ENCODE measurements at places on chromosomes 12 and 14. TPM values are rescaled to one million over a fixed set of nuclear protein-coding genes. Genes with fewer than 3 reads are reported as not detected.

Gene OTX2
- total RNA-seq: not detected

Gene GPRC5D
- total RNA-seq: not detected

Gene KRT3
- not detected for total RNA-seq

Gene RHEBL1
- not detected for total RNA-seq

Gene MMP14
- total RNA-seq: 86.6 TPM
